Activated CD4-positive, alpha-beta T cell treated with anti-CD3 and anti-CD28 coated beads for 1 hour (primary cell): ENCODE measurements at places on chromosomes 2 and 18.
A peak's percentile ranks its signal among the peaks of the same experiment; 100 is the strongest.

DNA sequence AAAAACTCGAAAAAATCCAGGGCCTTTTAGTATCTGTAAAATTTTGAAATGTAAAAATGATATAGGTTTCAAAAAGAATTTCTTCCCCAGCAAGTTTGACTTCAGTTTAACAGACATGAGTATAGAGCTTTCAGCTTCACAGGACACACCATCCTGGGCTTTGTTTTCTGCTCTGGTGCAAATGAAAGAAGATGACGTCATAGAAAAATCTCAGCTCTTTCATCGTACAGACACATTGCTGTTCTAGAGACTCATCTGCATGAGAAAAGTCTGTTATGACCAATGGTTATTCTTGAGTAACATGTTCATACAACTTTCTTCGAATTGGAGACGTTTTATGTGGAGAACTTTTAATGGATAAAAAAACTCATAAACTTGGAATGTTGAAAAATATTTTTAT, 111.7 kb upstream of the DYNAP start:
- no peak for DNase-seq

GRCh38 chr2:212733273-212733672, 194.7 kb upstream of the ERBB4 start:
- DNase-seq = no peak

DNA sequence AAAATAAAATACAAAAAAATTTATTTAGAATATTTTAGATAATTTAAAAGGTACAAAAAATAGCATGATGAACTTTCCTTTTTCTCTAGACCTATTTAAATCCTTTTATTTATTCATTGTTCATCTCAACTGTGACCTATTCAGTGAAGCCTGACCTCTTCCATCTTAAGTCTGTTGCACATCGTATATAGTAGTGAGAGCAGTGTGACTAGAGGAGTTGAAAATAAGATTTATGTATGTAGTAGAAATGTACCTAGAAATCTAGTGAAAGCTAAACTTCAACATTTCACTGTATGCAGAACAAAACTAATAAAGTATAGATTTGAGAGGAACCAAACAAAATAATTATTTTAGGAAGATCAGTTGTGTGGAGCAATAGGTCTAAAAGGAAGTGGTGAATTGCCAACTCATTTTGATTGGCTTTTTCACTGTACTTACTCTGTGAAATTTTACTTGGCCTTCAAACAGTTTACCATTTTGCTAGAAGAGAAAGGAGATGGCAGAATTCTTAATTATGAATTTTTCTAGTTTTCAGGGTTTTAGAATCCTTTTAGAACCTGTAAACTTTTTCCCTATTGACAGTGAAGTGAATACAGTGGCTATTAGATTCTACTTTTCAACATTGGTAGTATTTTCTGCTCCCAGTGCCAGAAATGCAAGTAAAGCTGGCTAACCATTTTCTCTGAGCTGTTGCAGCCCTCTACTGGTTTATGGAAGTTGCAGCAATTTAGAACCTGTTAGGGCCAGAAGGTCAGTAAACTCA, 11.0 kb downstream of the ANKRD12 start:
- no peak for DNase-seq

DNA sequence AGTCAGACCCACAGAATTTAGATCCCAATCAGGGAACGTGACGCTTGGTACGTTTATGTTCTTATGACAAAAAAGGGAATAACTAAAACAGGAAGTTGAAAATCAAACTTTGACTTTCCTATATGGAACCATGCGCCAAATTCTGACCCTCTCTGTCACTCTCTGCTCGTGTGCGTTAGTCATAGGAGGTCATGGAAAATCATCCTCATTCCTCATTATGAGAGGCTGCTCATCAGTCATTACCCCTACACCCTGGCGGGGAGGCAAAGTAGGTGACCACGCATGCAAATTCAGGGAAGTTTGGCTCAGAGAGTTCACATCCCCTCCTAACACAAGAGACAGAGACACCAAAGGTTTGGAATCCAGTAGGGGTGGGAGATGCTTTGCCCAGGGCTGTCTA, 15.5 kb downstream of the IL1F10 start:
- DNase-seq = no peak

GRCh38 chr2:64650296-64650695, 3.4 kb downstream of the SERTAD2 start:
- DNase-seq = no peak

DNA sequence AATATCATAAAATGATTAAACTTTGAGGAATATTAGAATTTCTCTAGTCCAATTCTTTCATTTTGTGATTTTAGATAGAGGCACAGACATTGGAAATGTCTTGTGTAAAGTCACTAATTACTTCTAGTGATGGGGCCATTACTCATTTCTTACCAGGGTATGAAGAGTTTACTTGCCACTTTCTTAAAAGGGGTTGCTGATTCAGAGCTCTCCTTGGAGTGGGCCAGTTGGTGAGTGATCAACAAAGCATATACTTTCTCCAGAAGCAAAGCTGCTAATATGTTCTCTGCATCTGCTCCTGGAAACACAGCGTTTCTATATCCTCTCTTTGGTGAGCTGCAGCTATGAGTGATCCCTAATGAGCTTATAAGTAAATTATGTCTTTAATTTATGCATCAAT, 408.9 kb upstream of the LRATD1 start:
- DNase-seq = no peak

DNA sequence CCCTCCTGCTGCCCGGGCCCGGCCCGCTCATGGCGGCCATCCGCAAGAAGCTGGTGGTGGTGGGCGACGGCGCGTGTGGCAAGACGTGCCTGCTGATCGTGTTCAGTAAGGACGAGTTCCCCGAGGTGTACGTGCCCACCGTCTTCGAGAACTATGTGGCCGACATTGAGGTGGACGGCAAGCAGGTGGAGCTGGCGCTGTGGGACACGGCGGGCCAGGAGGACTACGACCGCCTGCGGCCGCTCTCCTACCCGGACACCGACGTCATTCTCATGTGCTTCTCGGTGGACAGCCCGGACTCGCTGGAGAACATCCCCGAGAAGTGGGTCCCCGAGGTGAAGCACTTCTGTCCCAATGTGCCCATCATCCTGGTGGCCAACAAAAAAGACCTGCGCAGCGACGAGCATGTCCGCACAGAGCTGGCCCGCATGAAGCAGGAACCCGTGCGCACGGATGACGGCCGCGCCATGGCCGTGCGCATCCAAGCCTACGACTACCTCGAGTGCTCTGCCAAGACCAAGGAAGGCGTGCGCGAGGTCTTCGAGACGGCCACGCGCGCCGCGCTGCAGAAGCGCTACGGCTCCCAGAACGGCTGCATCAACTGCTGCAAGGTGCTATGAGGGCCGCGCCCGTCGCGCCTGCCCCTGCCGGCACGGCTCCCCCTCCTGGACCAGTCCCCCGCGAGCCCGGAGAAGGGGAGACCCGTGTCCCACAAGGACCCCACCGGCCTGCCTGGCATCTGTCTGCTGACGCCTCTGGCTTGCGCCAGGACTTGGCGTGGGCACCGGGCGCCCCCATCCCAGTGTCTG, 767 bp downstream of the RHOB start:
- DNase-seq = no peak

DNA sequence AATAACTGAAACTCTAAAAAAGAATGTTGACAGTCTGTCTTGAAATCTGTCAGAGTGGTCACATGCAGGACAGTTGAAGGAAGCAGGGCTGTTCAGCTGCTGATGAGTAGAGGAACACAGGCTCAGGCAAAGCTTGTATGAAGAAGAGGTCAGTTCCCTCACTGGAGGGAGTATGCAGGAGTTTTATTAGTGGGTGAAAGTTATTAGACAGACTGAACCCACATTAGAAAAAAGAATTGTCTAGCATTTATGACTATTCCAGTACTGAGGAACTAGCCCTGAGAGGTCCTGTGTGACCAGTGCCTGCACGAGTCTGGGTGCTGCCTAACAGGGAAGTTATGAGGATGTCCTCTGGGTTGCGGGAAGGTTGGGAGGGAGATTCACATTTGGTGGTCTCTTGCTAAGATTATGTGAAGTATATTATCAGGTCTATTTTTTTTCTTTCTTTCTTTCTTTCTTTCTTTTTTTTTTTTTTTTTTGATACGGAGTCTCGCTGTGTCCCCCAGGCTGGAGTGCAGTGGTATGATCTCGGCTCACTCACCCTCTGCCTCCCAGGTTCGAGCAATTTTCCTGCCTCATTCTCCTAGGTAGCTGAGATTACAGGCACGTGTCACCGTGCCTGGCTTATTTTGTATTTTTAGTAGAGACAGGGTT, 9.6 kb downstream of the TET3 start:
- DNase-seq = no peak

DNA sequence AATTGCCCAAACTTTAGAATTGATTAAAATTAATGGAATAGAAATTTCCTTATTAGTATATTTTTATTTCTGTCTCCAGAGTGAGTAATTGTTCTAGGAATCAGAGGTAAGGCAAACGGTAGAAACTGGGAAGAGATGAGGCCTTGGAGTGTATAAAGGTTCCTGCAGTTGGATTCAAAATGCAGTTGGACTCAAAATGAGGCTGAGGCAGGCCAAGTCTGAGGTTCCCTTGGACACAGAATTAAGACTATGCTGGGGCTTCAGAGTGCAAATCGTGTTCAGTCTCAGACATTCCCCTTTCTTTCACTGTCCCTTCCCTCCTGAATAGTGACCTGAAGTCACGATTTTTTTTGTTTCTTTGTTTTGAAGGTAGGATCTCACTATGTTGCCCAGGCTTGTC, 746.9 kb upstream of the NRXN1 start:
- no peak for DNase-seq

DNA sequence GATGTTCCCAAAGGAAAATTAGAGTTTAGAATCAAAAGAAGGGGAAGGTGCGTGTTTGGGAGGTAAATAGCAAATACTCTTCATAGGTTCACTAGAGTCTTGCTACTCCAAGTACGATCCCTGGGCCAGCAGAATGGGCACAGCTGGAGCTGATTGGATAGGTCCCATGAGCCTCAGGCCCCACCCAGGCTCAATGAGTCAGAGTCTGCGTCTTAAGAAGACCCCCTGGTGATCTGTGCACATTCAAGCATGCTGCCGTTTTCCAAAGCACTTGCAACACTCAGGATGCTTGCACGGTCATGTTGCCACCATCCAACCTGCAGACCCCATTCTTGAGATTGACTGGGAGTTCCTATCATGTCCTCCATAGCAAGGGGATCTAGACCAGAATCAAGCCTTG, 40.5 kb downstream of the ABCG8 start:
- no peak for DNase-seq

- no peak for DNase-seq
Measured at GRCh38 chr2:124450481-124450880, 425.4 kb downstream of the CNTNAP5 start.

- no peak for DNase-seq
Measured at GRCh38 chr2:68475110-68475509, 7.7 kb downstream of the APLF start.

DNA sequence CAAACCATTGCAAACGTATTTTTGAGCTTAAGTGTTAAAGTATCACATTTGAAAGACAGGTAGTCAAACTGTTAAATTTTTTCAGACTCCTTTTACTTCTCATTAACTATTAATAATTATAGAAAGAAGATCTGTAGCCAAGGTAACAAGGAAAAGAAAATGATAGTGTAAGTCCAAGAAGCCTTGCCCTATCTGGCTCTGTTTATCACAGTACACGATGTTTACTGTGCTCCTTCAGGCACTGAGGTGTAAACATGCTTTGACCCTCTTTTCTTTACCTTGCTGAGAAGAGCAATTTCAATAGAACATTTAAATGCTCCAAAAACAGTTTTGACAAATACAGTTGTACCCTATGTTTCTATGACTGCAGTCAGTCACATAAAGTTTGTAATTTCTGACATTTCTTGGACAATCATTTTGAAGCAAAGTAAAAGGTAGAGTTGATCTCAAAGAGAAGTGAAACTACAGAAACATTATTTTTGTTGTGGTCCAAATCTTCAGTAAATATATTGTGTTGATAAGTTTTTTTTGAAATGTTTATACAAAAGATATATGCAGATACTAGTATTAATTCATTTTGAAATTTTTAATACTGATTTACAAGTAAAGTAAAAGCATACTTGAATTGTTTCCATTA, 152.6 kb upstream of the KYNU start:
- no peak for DNase-seq

GRCh38 chr2:8680822-8681760, 765 bp upstream of the ID2 start:
- peak; percentile 37 for DNase-seq

GRCh38 chr18:33585431-33585775, 7.4 kb downstream of the ASXL3 start:
- no peak for DNase-seq
